ENCODE measurements at places on chromosomes 4 and X.

GRCh38 chrX:2325076-2325784, 175.5 kb downstream of the DHRSX start:
- no peak for DNase-seq

GRCh38 chr4:173161311-173161710, 7.3 kb upstream of the GALNT7 start:
- no peak for DNase-seq

- DNase-seq: no peak
These were observed 73.1 kb downstream of the MAPK10 start for GRCh38 chr4:86286726-86287125.

DNA sequence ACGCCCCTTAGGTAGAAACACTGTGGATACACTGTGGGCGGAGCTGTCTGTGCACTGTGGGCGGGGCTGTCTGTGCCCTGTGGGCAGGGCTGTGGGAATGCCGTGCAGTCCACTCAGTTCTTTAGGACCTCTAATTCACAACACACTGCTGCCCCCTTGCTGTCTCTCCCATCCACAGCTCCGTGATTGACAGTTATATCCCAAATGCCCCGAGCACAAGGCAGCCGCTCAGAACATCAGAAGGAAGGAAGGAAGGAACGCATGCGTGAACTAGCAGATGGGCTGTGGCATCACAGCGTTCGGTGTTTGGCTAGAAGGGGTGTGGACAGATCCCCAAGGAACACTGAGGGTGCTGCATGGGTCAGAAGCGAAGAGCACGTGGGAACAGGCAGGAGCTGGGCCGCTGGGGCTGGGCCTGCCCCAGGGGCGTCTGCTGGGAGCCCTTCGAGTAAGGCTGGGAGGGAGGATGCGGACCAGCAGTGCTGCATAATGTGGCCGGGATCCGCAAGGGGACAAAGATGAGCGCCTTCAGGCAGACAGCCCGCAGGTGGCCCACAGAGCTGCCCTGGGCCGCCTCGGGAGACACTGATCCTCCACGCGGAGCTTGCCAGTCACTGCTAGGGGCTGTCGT, 29.8 kb downstream of the ACOX3 start:
- DNase-seq: no peak

DNA sequence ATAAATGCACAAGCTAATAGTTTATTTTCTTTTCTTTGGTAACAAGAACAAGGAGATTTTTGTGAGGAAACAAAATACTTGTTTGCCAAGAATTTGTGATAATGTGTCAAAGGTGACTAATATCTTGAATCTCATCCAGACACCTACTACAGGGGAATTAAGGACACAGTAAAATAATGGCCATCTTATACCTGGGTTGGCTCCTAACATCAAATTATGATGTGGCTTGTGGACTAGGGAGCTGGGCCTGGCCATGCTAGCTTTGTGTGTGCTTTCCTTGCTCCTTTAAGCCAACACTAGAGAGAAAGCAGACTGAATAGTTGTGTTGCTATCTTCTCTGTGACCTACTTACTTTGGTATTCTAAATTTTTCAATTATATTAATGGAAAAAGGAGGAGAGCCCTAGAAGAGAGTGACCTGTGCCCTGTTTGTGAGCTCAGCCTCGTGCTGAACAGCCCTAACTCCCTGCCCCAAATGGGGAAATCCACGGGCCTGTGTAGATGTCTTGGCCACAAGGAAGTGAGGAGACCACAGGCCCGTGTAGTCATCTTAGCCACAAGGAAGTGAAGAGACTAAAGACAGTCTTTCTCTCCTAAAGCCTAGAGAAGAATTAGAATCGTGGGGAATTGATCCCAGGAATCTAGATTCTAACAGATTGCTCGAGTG, 23.3 kb downstream of the ARHGAP24 start:
- DNase-seq: no peak

- DNase-seq: no peak
These were observed 69.4 kb downstream of the EVC2 start for GRCh38 chr4:5638976-5639375.
